ENCODE measurements at places on chromosomes 2 and 18.

DNA sequence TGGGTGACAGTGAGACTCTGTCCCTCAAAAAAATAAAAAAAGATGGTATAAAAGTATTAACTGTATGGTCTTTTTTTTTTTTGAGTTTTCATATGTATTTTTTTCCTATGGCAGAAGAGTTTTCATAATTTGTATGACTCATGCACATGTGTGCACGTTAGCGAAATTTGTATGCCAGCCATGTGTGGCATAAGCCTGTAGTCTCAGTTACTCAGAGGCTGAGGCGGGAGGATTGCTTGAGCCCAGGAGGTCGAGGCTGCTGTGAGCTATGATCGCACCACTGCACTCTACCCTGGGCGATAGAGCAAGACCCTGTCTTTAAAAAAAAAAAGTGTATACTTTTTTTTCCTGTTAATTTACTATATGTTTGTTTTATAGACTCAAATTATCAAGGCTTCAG is 160.8 kb downstream of the TGIF1 start:
- no peak for DNase-seq

DNA sequence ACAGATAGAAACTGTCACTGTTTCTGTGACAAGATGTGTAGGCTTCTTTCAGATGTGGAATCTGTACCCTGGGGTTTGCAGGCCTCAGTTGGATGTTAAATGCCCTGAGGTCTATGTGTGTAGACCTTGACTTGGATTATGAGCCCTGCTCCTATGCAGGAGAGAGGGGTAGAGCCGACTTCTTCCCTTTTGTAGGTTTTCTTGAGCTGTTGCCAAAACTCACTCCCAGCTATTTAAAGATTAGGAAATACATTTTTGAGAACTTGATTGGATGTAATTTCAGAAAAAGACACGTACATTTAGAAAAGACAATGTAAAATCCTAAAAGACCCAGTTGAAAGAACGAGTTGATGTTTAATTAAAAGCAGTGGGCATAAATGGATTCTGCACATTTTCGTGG is 374.8 kb downstream of the SLC4A3 start:
- no peak for DNase-seq

DNA sequence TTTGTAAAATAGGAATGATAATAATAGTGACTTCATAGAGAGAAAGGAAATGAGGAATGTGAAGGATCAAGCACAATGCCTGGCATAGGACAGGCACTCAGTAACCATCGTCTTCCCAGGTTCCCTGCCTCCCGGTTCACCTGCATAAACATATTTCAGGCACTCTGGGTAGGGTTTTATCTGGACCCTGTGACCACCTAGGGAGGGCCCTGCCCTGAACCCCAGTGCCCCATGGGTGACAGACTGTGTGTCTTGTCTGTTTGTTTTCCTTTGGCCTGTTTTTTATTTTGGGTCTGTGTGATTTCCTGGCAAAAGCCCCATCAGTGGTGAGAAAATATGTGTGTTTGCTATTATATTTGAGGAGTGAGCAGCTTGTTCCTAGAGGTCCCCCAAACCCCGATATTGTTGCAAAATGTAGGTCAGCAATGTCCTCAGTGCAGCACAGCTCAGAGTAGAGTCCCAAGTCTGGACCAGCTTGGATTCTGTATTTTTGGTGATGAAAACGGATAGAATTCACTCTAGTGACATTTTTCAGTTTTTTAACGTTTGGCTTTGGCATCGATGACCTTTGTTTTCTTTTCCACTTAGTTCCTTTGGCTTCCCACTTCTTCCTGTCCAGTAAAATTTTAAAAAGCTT is 9.6 kb upstream of the NT5C1B start:
- no peak for DNase-seq

DNA sequence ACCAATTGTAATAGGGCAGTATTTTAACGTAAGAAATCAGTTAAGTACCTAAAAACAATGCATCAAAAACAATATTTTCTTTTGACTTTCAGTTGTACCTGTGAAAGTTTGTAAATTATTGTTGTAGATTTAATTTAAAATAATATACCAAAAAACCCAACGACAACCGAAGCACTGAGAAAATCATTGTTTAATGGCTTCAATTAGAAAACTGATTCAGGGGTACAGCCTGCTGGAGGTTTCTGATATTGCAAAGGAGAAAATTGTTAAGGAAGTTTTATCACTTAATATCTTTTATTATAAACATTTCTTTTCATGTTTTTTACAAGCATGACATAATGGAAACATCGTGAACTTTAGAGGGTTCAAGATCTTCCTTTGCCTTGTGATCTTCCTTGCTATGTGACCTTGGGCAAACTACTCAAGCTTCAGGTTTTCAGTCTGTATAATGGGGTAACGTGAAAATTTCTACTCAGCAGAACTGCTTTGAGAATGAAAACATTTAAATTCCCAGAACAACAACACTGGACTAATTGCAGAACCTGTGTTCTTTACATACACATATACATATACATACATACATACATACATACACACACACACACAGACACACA is 76.3 kb upstream of the GLS start:
- no peak for DNase-seq
